Ovary (tissue), 10 donors: ENCODE measurements at places on chromosomes 1 and 21. TPM values are rescaled to one million over a fixed set of nuclear protein-coding genes. Genes with fewer than 3 reads are reported as not detected.

- DNase-seq, result no peak
These were observed 157.3 kb downstream of the SLC30A10 start for GRCh38 chr1:219771080-219771479.

DNA sequence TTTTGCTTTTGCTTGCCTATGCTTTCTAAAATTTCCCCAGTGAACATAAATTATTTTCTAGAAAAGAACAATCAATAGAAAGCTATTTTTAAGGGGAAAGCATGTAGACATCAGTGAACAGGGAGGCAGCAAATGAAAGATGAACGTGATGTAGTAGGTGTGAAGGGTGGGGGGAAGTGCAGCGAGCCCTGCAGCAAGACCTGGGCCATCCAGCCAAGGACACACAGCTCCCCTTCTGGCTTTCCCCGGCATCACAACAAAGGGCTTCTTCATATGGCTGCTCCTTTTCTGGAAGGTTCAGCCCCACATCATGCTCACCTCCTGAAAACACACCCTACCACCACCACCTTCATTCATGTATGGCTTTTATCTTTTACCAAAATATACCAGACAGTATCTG, 109.2 kb upstream of the ETS2 start:
- DNase-seq, result no peak

GRCh38 chr21:24759348-24760075, 847.8 kb downstream of the MRPL39 start:
- no peak for DNase-seq

DNA sequence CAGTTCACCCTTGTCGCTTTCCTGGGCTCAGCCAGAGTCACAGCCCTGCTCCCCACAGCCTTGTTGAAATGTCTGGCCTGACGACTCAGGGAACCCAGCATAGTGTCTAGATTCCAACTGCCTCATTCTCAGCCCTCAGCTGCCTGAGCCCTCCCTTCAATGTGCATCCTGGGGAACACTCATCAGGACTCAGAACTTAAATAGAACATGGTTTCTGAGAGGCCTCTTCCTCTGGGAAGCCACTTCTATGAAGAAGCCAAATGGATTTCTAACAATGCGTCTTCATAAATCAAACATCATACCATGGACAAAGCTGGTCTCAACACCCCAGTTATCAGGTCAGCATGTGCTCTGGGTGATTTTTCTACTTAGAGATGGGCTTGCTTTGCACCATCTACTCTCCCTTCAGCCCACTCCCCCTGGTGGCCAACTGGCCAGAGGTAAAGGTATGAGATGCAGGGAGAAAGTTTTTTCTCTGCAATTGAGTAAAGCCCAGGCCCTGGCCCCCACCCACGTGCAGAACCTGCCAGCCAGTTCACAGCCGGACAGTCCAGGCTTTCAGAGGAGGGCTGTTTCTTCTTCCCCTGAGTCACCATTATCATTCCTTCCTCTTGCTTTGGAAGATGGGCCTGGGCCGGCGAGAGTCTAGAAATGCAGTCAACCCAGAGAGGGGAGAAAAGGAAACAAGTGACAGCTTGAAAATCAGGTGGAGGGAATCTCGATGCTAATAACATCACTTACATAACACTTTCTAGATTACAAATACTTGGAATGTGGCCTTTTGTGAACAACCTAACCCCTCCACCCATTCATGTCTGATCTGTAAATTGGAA, 32.1 kb downstream of the CD244 start:
- DNase-seq, result peak; percentile 45

DNA sequence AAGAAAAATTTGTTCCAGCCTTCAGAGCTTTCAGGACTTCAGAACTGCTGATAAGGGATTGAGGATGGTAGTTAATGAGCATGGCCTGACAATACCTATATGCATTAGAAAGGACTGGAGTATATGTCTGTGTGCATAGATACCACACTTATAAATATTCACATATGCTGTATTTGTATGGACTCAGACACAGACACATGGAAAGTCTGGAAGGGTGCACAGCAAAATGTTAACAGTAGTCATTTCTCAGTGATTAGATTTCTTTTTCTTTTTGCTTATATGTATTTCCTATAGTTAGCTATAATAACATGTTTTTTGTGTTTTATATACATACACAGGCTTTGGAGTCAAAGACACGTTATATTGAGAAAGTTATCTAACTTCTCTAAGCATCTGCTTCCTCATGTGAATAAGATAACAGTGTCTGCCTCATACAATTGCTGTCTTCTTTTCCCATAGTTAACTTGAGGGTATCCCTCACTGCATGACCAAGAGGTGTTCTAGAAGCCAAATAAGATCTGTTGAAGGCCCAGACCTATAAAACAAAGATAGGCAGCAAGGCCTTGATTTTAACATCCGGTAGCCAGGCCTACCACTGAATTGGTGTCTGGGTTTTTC, 31.3 kb downstream of the INPP5B start:
- DNase-seq, result no peak

MTR gene
- total RNA-seq, result 26.1 TPM

GRCh38 chr1:205225901-205226765, 1.6 kb upstream of the TMCC2 start:
- DNase-seq, result no peak

NDUFS2 gene
- total RNA-seq, result 137 TPM

DNA sequence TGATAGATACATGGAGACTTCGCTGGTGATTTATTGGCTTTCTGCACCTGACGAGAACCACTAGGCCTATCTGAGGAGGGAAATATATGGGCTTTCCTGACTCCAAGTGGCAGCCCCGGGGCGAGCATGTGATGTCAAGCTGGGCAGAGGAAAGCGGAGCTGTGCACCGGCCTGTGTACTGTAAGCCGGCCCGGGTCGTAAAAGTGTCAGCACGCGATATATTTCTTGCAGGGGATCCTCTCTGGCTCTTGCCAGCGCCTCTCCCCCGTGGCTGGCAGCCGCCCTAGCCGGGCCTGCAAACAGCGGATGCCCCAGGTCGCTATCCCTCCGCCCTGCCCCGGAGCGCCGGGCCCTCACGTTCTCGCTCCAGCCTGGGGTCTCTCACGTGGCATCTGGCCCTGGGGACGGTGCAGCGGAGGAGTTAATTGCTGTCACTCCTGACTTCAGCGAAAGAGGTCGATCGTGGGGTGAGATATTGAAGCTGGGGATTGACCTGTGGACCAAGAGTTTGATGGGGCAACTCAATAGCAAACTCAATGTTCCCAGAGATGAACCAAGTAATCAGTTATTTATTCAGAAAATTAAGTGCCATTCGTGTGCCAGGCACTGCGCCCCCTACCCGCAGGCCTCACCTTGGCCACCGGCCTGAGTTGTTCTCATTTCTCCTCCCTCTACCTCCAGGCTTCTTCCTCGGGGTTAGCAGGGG, 41.0 kb upstream of the HAO2 start:
- DNase-seq, result peak; percentile 32

DYNLT5 gene
- total RNA-seq, result 1.6 TPM
